Motor neuron (in vitro differentiated cells): ENCODE measurements at places on chromosomes 7 and 10. TPM values are rescaled to one million over a fixed set of nuclear protein-coding genes. Genes with fewer than 3 reads are reported as not detected.
A peak's percentile ranks its signal among the peaks of the same experiment; 100 is the strongest.

Gene CLCN1
- total RNA-seq, result 0.16 and 0.18 TPM in 2 replicates

Gene FAM13C
- 1.1 and 3.0 TPM in 2 replicates for total RNA-seq

- no peak for ATAC-seq
Observed at GRCh38 chr7:149885191-149886017, 11.6 kb downstream of the ATP6V0E2 start.

GRCh38 chr7:34153656-34154270, 248.4 kb downstream of the BMPER start:
- ATAC-seq, result peak; percentile 47

- no peak for ATAC-seq
Observed at GRCh38 chr7:98376711-98377110, 24.2 kb downstream of the BAIAP2L1 start.

DNA sequence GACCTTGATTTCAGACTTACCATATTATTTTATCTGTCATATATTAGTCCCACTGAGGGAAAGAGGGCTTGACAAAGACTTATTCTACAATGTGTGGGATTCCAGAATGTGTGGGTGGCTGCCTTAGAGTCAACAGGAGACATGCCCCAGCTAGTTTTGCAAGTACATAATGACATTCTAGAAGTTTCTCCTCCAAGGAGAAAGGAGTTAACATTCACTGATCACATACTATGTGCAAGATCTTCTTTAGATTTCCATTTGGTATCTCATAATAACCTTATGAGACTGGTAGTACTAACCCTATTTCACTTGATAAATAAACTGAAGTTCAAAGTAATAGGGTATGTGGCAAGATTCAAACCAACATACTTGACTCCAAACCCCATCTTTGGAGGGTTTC, 25.2 kb downstream of the IRF5 start:
- no peak for ATAC-seq

DNA sequence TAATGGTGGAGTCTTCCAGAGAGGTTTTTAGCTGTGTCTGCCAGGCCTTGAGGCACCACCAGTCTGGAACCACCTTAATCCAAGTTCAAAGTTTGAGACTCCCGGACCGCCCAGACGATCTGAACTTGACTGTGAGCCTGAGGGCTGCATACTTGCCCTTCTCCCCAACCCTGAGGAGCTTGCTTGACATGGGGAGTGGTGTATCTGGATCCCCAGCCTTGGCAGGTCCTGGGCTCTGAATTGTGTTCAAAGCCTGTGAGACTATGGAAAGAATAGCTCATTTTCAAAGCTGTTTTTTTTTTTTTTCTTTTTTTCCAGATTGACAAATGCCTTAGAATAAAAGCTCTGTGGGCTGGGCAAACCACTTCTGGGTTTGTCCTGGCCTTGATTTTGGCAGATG, 22.3 kb upstream of the CAMK1D start:
- peak; percentile 76 for ATAC-seq

DNA sequence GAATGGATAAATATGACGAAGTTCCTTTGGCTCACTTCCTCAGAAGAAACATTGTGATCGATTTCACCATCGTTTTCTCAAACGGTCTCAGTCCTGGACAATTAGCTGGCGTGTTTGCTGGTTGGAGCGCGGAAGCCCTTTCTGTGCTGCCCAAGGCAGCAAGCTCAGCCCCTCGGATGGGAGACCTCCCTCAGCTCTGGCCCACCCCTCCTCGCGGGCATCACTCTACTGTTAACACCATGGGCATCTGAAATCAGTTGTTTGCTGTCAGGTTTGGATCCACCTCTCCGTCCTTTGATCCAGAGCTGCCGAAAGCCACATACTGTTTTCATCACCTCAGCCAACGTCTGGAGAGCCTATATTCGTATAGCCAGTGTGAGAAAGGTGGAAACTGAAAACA, 68.2 kb downstream of the C10orf143 start:
- ATAC-seq, result no peak

DNA sequence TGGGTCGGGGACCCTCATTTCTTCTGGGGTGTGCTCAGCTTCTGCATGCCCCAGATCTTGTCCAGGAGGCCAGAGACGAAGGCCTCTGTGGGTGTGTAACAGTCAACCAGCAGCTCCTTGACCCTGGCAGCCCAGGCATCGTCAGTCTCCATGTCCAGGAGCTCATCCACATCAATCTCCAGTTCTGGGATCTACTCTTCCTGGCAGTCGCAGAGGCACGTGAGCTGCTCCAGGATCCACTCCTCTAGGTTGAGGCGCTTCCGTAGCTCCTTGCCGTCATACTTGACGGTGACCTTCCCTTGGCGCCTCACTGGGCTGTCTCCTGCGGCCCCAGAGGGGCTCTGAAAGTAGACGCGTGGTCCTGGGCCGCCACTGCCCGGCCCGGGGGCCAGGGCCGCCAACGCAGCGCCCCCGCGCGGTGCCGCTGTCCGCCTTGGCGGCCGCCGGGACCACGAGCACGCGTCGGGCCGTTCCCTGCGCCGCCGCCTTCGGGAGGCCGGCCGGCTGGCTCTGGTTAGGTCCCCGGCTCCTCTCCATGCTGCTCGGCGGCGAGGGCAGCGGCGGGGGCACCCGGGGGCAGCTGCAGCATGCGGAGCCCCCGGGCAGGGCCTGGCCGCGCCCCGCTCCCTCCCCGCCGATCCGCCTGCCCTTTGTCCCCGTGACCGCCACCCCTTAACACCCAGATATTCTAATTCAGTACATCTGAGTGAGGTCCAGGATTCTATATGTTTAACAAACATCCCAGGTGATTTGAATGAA, 170.5 kb downstream of the SEPTIN7 start:
- peak; percentile 73 for ATAC-seq
